ENCODE measurements at places on chromosomes 7 and 10. TPM values are rescaled to one million over a fixed set of nuclear protein-coding genes. Genes with fewer than 3 reads are reported as not detected.

DNA sequence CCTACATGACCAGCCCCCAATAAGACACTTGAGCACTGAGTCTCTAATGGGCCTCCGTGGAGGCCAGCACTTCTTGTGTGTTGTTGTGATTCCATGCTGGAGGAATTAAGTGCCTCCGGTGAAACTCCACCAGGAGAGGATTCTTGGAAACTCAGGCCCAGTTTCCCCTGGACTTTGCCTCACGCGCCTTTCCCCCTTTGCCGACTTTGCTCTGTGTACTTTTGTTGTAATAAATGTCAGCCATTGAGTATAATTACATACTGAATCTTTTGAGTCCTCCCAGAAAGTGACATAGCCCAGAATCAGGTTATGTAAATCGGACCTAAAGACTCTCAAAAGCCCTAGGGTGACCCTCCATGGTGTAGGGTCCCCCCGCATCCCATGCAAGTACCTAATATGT, 82.4 kb downstream of the DLG5 start:
- DNase-seq, result no peak

DNA sequence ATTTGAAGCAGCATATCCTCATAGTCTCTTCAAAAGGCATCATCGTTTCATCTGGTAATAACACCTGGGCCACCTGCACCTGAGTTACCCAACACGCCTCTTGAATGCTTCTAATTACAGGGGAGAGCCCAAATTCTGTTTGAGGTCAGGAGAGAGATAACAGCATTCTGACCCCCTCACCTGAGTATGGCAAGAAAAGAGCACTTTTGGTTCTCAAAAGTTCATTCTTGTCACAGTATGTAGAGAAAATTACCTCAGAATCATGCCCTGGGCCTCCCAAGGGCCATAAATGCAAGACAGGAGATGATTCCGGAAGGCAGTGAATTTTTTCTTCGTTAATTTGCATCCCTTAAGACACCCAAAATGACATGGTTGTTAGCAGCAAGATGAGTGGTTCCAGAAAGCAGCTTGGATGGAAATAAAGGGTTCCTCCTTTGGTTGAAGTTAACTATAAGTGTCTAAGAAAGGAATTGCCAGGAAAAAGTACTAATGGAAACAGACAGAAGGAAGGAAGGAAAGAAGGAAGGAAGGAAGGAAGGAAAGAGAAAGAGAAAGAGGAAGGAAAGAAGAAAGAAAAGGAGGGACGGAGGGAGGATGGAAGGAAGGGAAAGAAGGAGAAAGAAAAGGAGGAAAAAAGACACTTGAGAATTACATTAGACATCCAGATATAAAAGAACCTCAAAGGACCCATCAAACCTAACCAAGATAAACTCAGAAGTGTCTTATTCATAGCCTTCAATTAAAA, 228.4 kb upstream of the RHOBTB1 start:
- DNase-seq, result no peak

- peak; percentile 29 for DNase-seq
These were observed 66.5 kb downstream of the ADD3 start for GRCh38 chr10:110074298-110074697.

The TEX36 gene
- not detected for total RNA-seq

DNA sequence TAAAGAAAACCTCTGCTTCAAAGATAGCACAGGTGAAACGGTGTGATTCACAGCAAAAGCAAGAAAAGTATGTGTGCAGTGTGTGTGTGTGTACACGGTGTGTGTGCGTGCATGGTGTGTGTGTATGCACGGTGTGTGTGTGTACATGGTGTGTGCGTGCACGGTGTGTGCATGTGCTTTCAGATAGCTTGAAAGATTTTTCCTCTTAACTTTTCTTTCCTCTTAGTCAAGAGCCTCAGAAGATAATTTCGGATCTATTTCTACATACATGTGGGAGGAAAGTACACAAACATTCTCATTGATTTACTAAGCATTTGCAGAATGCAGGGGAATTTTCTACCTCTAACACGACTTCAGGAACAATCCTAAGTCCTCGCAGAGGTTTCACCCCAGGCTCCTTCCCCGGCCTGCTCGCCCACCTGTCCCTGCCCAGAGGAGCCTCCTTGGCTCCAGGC, 2.9 kb downstream of the FGFR2 start:
- no peak for DNase-seq

The PCLO gene
- total RNA-seq, result 1.2 TPM

DNA sequence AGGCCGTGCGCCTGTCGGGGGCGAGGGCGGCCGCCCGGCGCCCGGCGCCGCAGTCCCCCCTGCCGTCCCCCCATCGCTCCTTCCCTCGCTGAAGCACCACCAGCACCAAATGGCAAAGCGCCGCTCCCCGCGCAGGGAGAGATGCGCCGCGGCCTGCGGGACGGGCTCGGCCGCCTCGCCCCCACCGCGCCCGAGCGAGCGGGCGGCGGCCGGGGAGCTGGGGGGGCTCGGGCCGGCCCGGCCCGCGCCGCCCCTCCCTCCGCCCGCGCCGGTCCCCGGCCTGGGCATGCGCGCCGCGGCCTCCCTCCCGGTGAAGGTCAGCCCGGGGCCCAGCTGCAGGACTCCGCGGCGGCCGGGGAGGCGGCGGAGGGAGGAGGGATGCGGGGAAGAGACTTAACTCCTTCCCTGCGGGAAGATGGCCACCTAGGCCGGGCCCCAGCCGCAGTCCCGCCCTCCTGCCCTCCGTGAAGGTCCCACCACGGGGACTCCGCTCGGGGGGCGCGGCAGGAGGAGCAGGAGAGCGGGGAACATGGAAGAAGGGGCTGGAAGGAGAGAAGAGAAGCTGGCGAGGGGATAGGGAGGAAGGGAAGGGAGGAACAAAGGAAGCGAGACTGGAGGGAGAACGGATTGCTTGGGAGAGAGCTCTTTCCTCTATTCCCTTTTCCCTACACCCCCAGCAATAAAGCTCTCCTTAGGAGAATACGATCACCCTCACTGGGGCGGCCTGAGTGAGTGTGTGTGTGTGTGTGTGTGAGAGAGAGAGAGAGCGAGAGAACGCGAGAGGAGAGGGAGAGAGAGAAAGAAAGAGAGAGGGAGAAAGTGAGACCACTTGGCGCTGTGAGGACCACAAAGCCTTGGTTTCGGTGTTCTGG, 3.4 kb upstream of the SMARCD3 start:
- DNase-seq, result peak; percentile 70

GRCh38 chr7:94406696-94407095, 12.0 kb downstream of the COL1A2 start:
- DNase-seq, result no peak

DNA sequence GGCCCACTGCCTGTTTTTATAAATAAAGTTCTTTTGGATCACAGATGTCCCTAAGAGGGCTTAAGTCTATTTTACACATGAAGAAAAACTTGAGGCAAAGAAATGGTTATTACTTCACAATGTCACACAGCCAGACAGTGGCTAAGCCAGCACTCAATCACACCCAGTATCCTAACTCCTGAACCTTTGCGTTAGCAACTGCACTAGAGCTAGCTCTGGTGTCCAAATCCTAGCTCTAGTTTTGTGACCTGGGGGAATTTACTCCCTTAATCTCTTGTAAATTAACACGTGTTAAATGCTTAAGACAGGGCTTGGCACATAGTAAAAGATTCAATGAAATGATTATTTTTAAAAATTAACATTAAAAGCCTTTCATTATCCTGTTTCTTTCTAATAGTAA, 49.0 kb upstream of the TPK1 start:
- DNase-seq, result no peak

Data from RPMI7951 (cell line).